Stimulated activated naive CD4-positive, alpha-beta T cell (primary cell): ENCODE measurements at places on chromosomes 12 and 14.

DNA sequence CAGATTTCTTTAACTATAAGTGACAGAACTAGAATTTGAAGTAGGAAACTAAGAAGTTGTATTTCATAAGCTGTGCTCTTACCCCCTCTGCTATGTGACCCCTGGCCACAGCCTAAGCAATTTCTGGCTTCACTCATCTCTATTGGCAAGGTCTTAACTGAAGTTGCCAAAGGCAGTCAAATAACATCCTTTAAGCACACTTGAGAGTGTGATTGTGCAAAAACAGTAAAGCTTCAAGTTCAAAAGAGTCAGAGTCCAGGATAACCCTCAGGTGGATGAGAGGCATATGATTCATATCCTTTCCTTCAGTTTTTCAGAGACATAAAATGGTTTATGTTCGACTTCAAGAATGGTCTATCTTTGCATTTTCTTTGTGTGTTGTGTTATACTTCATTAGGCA lies 45.2 kb downstream of the GRIP1 start:
- DNase-seq, result no peak

GRCh38 chr14:100399052-100399849 lies 76.1 kb downstream of the SLC25A47 start:
- DNase-seq, result no peak

DNA sequence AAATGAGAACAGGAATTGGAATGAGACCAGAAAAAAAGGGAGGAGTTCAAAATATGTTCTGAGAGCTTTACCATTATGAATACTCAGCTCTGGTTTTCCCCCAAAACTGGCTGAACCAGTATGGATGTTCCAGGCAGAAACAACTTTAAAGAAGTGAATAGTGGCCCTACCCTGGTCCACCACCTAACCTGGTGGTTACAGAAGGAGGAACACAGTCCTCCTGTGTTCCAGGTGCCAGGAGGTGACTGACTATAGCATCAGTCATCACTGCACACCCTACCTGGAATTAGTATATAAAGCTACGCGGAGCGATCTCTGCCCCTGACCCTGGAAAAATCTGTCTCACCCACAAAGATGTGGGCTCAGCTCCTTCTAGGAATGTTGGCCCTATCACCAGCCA lies at the start of gene A2ML1:
Gene A2ML1 (plus strand): TSS at position 324 of the 400 bp plus-strand sequence. CDS start 31 bp downstream, at position 355.
- DNase-seq, result no peak

DNA sequence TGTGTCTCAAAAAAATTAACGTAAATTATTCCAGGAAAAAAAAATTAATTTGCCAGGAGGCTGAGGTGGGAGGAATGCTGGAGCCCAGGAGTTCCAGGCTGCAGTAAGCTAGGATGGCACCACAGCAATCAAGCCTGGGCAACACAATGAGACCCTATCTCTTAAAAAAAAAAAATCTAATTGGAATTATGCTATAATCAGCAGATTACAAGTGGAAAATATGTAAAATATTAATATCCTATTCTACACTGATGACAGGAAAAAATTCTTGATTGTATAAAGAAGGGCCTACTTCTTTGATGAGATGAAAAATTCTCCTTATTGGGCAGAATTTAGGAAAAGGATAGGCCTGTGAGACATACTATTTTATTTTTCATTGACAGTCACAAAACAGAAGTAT lies 114.0 kb downstream of the RALGAPA1 start:
- no peak for DNase-seq

DNA sequence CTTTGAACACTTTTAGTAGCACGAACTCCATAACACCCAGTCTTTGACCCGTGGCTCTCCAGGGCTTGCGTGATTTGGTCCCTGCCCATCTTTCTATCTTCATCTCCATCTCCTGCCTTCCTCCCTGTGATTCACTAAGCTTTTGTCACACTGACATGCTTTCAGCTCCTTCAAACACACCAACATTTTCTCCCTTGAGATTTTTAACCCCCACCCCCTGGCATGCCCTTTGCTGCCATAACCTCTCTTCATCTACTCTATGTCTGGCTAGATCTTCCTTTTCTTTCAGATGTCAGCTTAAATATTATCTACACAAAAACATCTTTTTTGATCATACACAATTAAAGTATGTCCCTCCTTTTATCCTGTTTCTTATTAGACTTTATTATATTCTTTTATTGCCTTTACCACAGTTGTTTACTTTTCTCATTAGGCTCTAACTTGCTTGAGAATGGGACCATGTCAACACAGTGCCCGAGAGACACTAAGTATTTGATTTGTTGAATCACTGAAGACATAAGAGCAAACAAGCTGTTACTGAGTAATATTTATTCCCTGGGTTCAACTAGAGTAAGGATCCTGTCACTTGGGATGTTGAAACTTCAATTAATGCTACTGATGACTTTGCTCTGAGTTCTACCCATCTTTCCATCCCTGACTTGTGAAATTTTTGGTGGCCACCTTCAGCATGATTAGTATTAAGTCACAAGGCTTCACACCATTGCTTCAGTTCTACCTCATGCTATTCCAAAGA lies 387.3 kb downstream of the LRIG3 start:
- DNase-seq, result no peak

DNA sequence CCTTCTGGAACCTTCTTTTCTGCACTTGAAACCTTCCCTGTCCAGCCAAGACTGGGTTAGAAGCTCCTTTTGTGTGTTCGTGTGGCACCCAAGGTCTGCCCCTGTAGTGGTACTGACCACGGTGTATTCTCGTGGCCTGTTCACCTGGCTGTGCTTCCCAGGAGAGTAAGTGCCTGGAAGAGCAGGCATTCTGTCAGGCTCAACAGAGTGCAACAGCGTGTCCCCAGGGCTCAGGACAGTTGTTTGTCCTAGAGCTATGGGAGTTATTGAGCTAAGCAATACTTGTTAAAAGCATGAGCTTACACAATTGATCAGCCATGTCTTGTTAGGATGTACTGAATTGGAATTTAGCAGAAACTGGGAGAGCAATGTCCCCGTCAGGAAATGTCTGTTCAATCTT lies 12.9 kb upstream of the SLC38A2 start:
- DNase-seq, result no peak

DNA sequence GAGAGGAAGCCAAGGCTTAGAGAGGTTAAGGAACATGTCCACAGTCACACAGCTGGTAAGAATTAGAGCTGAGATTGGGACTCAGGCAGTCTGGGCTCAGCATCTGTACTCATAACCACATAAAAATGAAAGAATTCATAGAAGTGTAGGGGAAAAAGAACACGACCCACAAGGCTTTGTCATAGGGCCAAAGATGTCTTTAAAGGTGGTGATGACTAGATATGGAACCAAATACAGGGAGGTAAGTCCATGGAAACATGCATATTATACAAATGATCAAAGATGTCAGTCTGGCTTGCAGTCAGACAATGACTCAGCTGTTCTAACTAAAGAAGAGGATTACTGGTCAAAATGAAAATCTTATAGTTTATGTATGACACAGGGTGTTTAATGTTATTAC lies 7.2 kb upstream of the SSPN start:
- no peak for DNase-seq

DNA sequence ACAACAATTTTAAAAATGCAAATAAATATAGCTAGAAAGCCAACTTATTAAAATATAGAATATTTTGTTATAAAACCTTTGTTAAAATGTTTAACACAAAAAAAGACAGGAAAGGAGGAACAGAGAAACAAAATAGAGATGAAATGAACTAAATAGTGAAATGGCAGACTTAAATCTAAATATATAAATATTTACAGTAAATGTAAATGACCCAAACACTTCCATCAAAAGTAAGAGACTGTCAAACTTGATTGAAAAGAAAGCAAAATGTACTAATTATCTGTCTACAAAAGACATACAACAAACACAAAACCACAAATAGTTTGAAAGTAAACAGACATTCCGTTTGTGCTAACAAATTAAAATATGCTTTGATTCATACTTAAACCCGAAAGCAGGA lies 41.7 kb downstream of the PLBD1 start:
- no peak for DNase-seq

DNA sequence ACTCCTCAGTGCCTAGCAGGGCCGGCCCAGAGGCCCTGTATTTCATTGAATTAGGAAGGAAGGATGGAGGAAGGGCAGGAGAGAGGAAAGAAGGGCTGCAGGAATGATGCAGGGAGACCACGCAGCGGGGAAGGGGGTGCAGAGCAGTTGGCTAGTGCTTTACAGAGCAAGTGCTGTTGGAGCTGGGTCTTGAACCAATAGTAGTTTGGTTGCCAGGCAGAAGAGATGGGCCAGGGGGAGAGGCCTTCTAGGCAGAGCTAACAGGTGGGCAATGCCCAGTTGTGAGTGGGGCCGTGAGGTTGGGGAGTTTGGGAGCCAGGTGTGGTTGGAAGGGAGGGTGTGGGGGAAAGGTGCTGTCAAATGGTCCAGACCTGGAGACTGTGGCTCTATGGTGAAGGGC lies 39.1 kb upstream of the SRSF5 start:
- DNase-seq, result no peak

GRCh38 chr12:133130808-133131128 lies 341 bp downstream of the ZNF10 start:
- DNase-seq, result no peak

DNA sequence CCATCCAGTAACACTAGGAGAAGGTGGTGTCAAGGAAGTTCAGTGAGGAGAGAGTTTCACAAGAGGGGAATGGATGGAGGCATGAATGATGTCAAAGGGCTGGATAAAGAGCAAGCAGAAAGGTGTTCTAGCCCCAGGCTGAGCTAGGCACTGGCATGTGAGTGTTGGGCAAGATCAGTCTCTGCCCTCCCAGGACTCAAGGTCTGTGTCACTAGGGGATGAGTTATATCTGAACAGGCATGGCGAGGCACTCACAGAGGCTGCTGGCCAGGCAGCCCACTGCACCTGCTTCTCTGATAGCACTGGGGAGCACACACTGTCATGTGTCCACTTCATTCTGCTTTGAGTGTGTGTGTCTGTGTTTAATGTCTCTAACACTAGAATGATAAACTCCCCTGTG lies 903.8 kb downstream of the BCL11B start:
- no peak for DNase-seq

- no peak for DNase-seq
Observed at GRCh38 chr12:94247246-94247645, 98.9 kb downstream of the PLXNC1 start.

GRCh38 chr12:65501935-65502334 lies 223.5 kb downstream of the MSRB3 start:
- no peak for DNase-seq

DNA sequence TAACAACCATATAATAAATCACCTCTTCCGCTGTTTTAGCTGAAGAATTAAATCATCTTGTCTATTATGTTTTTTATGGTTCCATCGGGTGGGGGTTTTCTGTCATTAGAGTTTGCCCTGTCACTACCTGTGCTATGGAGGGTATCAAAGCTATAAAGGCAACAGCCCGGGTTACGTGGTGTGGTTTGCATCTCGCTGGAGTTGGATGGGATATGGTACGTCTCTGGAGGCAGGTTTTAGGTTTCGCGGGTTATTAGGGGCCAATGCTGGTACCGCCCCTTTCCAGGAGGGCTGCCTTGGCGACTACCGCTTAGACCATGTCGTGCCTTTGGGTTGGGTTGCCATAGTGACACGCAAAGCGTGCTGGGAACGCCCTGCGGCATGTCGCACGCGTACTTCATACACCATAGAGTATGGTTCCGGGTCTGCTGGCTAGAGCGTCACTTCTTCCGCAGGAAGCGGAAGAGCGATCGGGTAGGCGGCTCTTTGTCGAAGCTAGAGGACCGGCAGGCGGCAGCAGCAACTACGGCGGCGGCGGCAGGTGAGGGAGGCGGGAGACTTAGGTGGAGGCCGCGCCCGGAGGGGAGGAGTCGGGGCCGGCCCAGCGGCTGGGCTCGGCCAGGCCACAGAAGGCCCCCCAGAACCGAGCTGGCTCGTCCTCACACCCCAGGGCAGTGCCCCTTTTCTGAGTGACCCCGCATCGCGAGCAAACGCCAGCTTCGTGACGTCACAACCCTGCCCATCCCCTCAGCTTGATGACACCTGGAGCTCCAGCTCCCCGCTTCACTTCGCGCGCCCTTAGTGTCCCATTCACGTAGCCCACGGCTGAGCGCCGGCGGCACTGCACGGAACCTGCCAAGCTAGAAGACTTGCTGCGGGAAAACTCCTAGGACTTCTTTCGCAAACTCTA lies at the start of gene ZC3H10:
Gene ZC3H10 (plus strand): TSS at position 489 of the 910 bp plus-strand sequence. CDS start 2,297 bp downstream, outside the sequence.
- DNase-seq, result peak; percentile 96

DNA sequence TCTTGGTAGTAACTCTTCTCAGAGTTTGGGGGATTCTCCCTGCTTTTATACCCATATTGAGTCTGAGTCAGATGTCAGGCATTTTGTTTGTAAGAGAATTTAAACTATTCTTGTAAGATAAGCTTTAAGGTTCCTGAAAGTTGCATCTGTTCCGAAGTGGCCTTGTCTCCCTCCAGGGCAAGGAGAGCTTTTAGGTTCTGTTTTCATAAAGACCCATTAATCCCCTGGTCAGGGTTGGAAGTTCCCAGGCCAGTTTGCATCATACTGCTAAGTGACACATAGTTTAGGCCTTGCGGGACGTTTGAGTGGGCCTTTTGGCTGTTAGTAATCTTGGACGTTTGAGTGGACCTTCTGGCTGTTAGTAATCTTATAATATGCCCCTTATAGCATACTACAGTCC lies 396.7 kb downstream of the NPAS3 start:
- DNase-seq, result no peak

- peak; percentile 20 for DNase-seq
Observed at GRCh38 chr12:104695453-104696148, 238.9 kb downstream of the CHST11 start.

DNA sequence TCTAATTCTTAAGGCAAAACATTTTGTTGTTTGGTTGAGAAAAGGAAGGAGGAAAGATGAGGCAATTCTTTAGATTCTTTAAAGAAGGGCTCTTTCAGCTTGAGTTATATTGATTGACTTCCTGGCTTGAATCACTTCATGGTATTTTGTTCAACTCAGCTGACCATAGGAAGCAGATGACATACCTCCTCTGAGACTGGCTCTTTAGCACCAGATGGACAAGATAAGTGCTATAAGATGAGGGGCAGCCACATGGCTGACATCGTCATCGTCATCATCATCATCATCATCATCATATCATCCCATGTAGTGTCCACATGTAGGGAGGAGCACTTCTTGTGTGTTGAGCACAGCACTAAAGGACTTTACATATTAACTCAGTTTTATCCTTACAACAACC lies 81.3 kb downstream of the SSPN start:
- no peak for DNase-seq

DNA sequence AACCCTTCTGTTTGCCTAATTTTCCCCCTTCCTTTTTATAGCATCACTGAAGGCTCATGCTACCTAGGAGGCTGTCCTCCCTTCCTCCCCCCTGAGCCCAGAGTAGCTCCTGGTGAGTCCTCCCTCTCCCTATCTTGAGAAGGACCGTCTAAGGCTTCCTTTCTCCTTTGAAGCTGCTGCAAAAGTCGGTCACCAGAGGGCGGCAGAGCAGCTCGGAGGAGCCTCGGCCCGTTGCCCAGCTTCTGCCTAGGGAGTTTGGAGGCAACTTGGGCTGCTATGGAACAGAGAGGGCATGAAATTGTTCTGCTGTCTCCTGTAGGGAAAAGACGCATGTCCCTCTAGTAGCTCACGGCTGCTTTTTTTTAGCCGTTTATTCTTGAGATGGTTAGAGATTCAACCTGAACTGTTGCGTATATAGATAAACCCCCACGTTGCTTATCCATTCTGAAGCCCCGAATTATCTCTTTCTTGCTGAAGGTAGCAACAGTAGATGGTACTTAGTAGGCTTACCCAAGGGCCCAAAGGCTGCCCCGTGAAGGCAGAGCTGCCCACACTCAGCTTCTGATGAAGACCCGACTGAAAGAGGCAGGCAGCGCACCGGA lies 5.7 kb downstream of the WNT5B start:
- DNase-seq, result peak; percentile 8

GRCh38 chr12:131454418-131455217 lies 256.3 kb upstream of the SFSWAP start:
- DNase-seq, result peak; percentile 8

- no peak for DNase-seq
Observed at GRCh38 chr14:67186789-67187584, 2.3 kb upstream of the GARIN2 start.

GRCh38 chr12:27817766-27818165 lies 37.7 kb upstream of the MANSC4 start:
- DNase-seq, result no peak
